Activated T-cell treated with anti-CD3 and anti-CD28 coated beads, Interleukin-2, amount 50 U/mL, for 24 hours (primary cell): ENCODE measurements at places on chromosomes 12 and 14.
A peak's percentile ranks its signal among the peaks of the same experiment; 100 is the strongest.

GRCh38 chr14:50920482-50921230 lies 23.6 kb downstream of the PYGL start:
- DNase-seq: no peak

- no peak for DNase-seq
Observed at GRCh38 chr12:120579179-120579578, 2.0 kb downstream of the POP5 start.

- DNase-seq: no peak
Observed at GRCh38 chr14:72678356-72678755, 215.5 kb downstream of the DPF3 start.

DNA sequence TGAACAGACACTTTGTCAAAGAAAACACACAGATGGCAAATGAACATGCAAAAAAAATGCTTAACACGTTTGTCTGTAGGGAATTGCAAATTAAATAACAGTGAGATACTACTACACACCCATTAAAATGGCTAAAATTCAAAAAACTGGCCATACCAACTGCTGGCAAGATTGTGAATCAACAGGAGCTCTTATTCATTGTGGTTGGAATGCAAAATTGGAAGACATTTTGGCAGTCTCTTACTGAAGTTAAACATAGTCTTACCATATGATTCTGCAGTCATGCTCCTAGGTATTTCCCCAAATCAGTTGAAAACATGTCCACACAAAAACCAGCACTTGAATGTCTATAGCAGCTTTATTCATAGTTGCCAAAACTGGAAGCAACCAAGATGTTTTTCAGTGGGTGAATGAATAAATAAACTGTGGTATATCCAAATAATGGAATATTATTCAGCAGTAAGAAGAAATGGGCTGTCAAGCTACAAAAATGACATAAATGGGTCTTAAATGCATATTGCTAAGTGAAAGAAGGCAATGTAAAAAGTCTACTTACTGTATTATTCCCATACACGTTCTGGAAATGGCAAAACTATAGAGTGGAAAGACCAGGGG lies 91.4 kb downstream of the PLEKHA5 start:
- no peak for DNase-seq

GRCh38 chr14:105476097-105476830 lies 1.6 kb downstream of the CRIP2 start:
- DNase-seq: no peak

DNA sequence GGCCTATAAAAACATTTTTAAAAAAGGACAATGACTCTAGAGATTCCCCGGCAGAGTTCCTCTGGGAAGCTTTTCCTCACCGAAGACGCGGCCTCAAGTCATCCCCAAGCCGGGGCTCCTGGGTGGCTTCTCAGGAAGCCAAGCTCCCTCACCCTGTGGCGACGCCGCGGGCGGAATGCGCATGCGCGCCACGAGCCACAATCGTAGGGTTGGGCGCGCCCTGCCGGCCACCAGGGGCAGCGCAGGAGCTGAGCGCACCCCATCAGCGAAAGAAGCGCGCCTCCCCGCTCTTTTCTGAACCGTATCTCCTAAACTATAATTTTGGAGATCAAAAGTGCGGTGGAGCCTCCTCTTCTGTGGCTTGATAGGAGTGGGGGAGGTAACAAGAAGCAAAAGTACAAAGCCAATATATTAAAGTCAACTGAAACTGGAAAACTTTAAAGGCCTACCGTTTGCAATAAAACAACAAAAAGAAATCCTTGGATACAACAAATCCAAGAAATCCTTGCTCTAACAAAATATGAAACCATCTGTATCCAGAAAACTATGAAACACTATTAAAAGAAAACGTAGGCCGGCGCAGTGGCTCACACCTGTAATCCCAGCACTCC lies 17.4 kb upstream of the CHFR start:
- peak; percentile 95 for DNase-seq

GRCh38 chr12:62009445-62009844 lies 250.8 kb upstream of the USP15 start:
- DNase-seq: no peak

GRCh38 chr12:57416039-57416996 lies 14.5 kb downstream of the R3HDM2 start:
- DNase-seq: no peak

- no peak for DNase-seq
Observed at GRCh38 chr12:79558924-79559469, 131.8 kb downstream of the PAWR start.

- DNase-seq: no peak
Observed at GRCh38 chr12:111596985-111597830, 1.9 kb downstream of the ATXN2 start.

- no peak for DNase-seq
Observed at GRCh38 chr14:34355584-34356263, 106.3 kb downstream of the SPTSSA start.

GRCh38 chr14:65703996-65704395 lies 291.5 kb downstream of the FUT8 start:
- DNase-seq: no peak

GRCh38 chr14:55353686-55354467 lies 57.8 kb downstream of the ATG14 start:
- DNase-seq: no peak

DNA sequence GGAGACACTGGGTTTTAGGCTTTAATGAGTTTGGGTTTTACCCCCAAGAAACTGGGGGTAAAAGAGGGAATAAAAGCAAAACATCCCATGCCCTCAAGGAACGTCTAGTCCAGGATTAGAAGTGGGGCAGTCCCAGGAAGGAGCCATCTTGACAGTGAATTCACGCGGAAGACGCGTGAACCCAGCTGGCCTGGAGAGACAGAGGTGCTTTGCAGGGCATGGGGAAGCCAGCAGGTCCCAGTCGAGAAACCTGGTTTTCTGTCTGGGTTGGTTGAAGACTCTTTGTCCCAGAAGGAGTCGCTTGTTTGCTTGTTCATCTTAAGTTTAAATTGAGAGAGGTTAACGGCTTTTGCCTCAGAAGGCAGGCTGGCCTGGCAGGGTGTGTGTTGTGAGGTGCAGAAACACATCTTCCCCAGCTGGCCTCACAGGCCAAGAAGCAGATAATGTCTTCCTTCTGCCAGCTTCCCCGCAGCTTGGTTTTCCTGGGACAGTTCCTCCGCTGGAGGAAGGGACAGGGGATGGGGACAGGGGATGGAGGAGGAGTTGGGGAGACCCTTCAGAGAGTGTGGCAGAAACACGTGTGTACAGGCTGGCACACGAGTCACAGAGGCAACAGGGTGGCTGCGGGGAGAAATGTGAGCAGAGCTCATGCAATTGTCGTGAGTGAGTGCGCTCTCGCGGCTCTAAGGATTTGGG lies 18.5 kb upstream of the CD9 start:
- DNase-seq: no peak

- no peak for DNase-seq
Observed at GRCh38 chr12:82057770-82058169, 298.6 kb upstream of the PPFIA2 start.

GRCh38 chr14:82667501-82667900 lies 1133.8 kb upstream of the SEL1L start:
- no peak for DNase-seq

GRCh38 chr14:59863806-59864525 lies 6.6 kb downstream of the RTN1 start:
- DNase-seq: no peak

GRCh38 chr12:2389079-2389790 lies 336.4 kb downstream of the CACNA1C start:
- DNase-seq: no peak
